ENCODE measurements at places on chromosomes 6 and 20.

GRCh38 chr20:6277661-6278240 is 154.9 kb upstream of the FERMT1 start:
- no peak for DNase-seq

- DNase-seq: no peak
These were observed 53.2 kb downstream of the WDR27 start for GRCh38 chr6:169648617-169649016.

DNA sequence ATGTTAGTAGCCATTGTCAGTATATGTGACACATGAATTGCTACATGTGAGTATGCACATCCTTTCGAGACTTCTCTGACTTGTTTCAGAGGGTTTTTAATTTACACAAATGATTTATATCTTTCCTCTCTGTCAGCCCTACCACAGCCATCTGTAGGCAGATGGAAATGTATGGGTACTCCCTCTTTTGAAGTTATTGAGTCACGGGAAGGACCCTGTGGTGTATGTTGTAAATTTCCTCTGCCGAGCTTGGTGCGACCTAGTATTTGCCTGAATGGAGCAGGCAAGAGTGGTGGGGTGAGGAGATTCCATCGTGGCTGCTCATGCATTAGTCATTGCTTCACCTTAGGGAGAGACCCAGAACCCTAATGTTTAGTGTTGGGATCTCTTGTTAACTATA is 171.9 kb downstream of the JARID2 start:
- peak; percentile 23 for DNase-seq

- no peak for DNase-seq
These were observed 1.3 kb upstream of the UNC5CL start for GRCh38 chr6:41040101-41040939.

DNA sequence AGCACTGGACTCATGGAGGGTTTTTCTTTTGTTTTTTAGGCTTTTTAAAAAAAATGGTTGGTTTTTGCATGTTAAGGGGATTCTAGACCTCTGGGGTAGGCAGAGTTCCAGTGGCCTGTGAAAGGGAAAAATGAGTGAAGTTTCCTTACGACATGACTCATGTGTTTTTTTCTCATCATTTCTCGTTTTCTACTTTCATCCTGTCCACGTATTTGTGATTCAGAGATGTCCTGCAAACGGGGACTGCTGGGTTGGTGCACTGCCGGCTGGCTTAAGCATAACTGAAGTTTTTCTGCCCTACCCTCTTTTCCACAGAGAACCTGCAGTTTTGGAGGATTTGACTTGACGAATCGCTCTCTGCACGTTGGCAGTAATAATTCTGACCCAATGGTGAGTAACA is 182.3 kb downstream of the SASH1 start:
- DNase-seq: no peak

GRCh38 chr6:7628479-7628878 is 38.5 kb downstream of the SNRNP48 start:
- DNase-seq: no peak

GRCh38 chr20:51122931-51123658 is 100.2 kb upstream of the KCNG1 start:
- no peak for DNase-seq

- DNase-seq: no peak
These were observed 25.1 kb downstream of the CD83 start for GRCh38 chr6:14142511-14143223.

DNA sequence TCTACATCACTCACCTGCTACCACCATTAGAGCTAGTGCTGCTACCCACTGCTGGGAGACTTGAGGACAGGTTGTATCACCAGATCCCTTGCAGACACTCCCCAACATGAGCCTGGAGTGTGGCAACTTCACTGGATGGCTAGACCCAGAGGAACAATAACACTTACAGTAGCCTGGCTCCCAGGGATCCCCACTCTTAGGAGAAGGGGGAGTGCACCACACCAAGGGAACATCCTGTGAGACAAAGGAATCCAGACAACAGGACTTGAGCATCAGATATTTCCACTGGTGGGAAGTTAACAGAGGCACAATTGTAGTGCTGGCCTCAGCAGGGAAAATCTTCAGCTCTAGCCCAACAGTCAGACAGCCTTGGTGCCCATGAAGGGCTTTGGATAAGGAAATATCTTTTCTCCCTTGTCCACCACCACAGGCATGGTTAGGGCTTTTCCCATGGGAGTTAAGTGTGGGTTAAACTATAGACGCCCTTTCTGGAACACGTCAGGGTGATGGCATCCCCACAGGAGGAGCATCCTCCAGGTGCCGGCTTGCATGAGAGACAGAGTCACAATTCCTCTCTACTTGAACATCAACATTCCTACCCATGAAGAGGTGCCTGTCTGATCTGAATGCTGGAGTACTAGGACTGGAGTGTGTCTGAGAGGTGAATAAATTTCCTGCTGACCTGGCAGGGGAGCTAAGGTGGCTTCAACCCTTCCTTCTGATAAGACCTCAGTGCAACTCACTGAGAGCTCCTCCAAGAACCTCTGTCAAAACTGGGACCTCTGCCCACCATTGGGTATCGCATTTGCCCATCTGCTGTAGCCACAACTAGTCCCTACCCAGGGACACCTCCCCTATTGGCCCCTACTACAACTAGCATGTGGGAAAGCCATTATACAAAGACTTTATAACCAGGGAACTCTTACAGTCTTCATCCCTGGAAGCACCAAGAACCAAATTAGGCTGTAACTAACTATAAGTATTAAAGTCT is 55.4 kb upstream of the SIRPG start:
- DNase-seq: no peak

DNA sequence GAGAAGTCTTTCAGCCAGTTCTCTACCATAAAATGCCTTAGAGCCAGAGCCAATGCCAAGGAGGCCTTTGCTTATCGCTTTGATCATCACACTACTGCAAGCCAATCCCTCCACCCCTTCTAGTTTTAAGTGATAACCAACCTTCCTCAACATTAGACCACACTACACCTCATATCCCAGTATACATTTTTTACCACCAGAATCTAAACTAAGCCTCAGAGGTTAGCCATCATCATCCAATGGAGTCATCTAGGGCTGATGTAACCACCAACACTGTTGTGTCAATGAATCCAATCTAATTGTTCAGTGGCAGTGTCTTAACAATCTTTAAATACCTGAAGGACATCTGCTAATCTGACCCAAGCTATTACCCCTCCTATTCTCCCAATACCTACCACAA is 6.4 kb downstream of the ZUP1 start:
- DNase-seq: no peak

GRCh38 chr6:46135176-46135575 is 5.4 kb downstream of the ENPP4 start:
- DNase-seq: no peak

GRCh38 chr6:106799031-106799894 is 169.9 kb downstream of the QRSL1 start:
- no peak for DNase-seq

- peak; percentile 36 for DNase-seq
These were observed 57.7 kb downstream of the PPP1R16B start for GRCh38 chr20:38863024-38863851.

- no peak for DNase-seq
These were observed 22.2 kb upstream of the POU3F2 start for GRCh38 chr6:98812220-98812619.

- DNase-seq: no peak
These were observed 1.2 kb downstream of the CDC40 start for GRCh38 chr6:110181131-110182030.

GRCh38 chr20:59831916-59832270 is 101.5 kb downstream of the SYCP2 start:
- no peak for DNase-seq

GRCh38 chr6:9403736-9404135 is 968.4 kb upstream of the SLC35B3 start:
- DNase-seq: no peak

GRCh38 chr6:162942866-162943265 is 215.1 kb downstream of the PACRG start:
- no peak for DNase-seq

GRCh38 chr6:4059115-4059777 is 19.7 kb downstream of the FAM217A start:
- DNase-seq: peak; percentile 35

DNA sequence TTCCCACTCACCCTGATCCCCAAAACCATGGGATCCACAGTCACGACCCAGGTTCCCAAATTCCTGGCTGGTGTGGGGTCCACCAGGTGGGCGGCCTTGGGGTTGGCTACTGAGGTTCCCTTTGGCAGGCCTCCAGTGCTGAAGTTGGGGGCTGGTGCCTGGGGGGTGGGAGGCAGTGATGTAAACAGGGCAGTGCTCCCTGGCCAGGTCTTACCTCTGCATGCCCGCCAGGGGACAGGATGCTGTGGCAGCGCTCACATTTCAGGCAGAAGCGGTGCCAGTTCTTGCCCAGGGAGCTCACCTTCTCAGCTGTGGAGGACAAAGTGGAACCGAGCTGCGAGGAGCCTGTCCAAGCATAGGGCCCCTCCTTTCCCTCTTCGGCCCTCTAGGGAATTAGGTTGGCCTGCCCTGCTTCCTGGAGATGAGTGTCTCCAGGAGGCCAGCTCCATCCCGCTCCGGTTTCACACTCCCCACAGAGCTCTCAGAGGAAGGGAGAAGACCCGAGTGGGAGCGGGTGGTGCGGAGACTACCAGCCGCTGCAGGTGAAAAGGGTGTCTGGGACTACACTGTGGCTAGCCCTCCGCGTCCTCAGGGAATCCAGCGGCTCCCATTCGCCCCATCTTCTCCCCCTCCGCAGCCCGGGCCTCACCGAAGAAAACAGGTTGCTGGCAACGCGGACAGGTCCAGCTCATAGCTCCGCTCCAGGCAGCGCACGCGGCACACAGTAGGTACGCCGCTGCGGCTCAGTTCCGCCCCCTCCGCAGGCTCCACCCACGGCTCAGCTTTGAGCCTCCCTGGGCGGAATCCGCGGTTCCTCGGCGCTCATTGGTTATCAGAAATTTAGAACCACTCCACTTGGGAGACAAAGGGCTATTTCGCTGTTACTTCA is at the start of gene CRIP3:
Gene CRIP3 (minus strand): TSS at position 726 of the 889 bp plus-strand sequence. CDS start 34 bp downstream, at position 692.
- DNase-seq: peak; percentile 38

DNA sequence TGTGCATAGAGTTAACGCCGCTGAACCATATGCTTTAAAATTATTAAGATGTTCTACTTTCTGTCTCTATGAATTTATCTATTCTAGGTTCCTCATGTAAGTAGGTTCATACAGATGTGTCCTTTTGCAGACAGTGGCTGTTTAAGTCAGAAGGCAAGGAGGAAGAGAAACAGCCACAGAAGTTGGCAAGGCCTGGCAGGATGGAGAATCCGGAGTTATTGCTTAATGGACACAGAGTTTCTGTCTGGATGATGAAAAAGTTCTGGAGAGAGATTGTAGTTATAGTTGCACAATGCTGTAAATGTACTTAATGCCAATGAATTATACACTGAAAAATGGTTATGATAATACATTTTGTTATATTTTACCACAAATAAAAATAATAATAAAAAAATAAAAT is 283.6 kb upstream of the CNR1 start:
- DNase-seq: no peak

GRCh38 chr20:57897156-57897874 is 187.5 kb upstream of the PMEPA1 start:
- DNase-seq: no peak

DNA sequence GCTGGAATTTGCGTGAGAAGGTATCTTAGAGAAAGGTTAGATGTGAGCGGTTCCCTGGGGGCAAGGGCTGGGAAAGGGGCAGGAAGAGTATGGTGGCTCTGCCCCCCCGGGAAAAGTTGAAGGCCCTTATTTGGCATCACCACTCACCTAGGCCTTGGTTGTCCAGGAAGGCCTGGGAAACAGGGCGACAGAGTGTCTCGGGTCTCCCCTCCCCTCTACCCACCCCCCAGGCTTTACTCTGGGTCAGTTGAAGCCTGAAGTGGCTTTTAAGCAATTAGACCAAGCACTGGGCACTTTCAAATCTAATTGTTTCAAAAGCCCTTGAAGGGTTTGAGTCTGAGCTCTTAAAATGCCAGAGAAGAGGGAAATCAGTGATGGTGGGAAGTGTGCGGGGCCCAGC is 30.2 kb upstream of the FOXP4 start:
- no peak for DNase-seq

- DNase-seq: no peak
These were observed 171.7 kb downstream of the WDR27 start for GRCh38 chr6:169529931-169530751.

DNA sequence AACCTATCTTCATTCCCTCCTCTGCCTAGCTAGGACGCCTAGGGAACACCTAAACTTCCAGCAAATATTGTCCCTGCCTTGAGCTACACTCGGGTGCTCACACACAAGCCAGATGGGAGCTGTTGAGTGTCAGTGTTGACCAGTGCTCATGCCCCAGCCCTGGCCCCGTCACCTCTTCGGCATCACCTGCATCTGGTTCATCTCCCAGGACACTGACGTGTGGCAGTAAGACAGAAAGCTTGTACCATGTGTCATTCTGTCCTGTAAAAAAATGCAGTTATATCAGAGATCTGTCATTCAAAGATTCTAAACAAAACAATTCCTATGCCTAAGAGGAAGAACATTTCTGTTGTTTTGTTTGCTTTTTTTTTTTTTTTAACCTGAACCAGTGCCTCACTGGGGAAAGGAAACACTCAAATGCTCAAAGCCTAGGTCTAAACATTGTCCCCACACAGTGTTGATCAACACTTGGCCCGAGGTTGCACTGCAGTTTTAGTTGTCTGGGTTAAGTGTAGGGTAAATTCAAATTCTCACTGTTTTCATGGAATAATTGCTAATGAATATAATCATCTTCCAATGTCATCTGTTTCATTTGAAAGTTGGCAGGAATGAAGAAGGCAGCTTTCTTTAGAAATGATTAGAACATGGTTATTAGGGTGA is 102.7 kb upstream of the SASH1 start:
- DNase-seq: no peak

DNA sequence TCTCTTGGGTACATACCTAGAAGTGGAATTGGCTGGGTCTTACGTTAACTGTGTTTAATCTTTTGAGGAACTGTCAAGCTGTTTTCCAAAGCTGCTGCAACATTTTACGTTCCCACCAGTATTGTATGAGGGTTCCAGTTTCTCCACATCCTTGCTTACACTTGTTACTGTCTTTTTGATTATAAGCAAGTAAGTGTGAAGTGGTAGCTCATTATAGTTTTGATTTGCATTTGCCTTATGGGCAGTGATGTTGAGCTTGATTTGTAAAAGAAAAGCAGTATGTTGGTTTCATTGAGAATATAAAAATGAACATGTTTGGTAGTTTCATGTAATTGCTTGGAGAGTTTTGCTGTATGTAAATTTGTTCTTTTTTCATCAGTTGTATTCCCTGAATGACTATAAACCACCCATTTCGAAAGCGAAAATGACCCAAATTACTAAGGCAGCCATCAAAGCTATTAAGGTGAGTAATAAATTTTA is 40.4 kb downstream of the SCAF8 start:
- DNase-seq: no peak

DNA sequence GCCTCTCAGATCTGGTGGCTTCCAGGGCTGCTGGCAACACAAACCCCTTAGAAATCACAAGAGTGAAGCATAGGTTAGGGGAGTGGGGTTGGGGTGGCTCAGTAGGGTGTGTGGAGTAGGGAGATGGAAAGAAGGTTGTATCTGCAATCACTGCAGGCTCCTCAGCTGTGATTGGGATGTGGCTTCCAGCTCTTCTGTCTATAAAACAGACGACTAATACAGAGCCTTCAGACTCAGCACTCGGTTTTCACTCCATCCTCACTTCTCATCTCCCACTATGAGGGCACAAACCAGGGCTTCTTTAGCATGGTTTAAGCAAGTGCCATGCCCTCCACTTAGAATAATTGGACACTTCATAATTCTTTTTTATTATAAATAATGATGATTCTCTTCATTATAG is 46.4 kb upstream of the CAP2 start:
- DNase-seq: no peak

- no peak for DNase-seq
These were observed 41.4 kb downstream of the DTNBP1 start for GRCh38 chr6:15621203-15622044.

- DNase-seq: peak; percentile 96
These were observed at the start of gene SYNCRIP for GRCh38 chr6:85642774-85643536. Gene SYNCRIP, minus strand, starts transcription at chr6:85642886. Its CDS starts 1,447 bp downstream, at chr6:85641439.

Measured in stimulated activated CD4-positive, alpha-beta T cell treated with anti-CD3 and anti-CD28 coated beads, Interleukin-2, amount 100 ng/mL, for 48 hours (primary cell).